CD4-positive, alpha-beta T cell treated with Interleukin-4 for 1 hour (primary cell): ENCODE measurements at places on chromosomes 12 and 14.

- DNase-seq: no peak
Observed at GRCh38 chr14:87940894-87941293, 52.1 kb downstream of the GALC start.

- DNase-seq: no peak
Observed at GRCh38 chr12:69056743-69057515, 124.0 kb upstream of the CPM start.

GRCh38 chr14:21262410-21262809 is 6.8 kb downstream of the HNRNPC start:
- no peak for DNase-seq

GRCh38 chr12:84550518-84550917 is 362.1 kb downstream of the SLC6A15 start:
- no peak for DNase-seq

DNA sequence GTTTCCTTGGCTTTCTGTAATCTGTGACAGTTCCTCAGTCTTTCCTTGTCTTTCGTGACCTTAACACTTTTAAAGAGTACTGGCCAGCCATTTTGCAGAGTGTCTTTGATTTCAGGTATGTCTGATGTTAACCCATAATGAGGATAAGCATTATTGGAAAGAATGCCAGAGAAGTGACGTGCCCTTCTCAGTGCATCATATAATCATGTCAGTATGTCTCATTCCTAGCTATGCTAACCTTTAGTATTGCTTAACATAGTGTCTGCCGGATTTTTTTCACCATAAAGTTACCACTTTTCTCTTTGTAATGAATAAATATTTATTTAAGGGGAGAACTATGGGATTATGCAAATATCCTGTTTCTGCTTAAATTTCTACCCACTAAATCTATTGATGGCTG is 28.5 kb downstream of the RERG start:
- DNase-seq: no peak

- DNase-seq: no peak
Observed at GRCh38 chr12:89836026-89836425, 127.4 kb upstream of the ATP2B1 start.

- no peak for DNase-seq
Observed at GRCh38 chr12:67925077-67925476, 64.2 kb upstream of the IFNG-AS1 start.

GRCh38 chr12:89135976-89136634 is 216.2 kb downstream of the DUSP6 start:
- peak; percentile 27 for DNase-seq

GRCh38 chr12:33514893-33515292 is 75.3 kb upstream of the SYT10 start:
- no peak for DNase-seq

DNA sequence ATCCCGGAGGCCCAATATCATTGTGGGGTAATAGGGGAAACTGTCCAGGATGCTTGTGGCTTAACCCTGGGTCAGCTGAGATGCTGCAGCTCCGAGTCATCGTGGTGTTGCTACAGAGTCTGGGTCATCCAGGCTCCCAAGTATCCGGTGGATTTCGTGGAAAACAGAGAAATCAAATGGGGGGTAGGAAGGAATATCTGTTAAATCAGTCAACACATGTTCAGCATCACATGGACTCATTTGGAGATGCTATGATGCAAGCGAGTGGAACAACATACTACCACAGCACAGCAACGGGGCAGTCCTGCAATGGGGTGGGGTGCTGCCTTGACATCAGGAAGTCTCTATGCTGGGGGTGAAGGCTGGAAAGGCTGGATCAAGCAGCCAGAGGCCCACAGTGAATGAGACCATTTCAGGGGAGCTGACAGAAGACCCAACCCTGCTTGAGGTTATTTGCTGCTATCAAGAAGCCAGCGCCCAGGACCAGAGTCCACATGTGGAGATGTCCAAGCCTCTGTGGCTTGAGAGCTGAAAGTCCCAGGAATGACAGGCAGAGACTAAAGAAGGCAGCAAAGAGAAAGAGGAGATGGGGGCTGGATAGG is 22.9 kb downstream of the VDR start:
- peak; percentile 48 for DNase-seq

- peak; percentile 47 for DNase-seq
Observed at GRCh38 chr12:1797011-1797901, 23.1 kb upstream of the LRTM2 start.

DNA sequence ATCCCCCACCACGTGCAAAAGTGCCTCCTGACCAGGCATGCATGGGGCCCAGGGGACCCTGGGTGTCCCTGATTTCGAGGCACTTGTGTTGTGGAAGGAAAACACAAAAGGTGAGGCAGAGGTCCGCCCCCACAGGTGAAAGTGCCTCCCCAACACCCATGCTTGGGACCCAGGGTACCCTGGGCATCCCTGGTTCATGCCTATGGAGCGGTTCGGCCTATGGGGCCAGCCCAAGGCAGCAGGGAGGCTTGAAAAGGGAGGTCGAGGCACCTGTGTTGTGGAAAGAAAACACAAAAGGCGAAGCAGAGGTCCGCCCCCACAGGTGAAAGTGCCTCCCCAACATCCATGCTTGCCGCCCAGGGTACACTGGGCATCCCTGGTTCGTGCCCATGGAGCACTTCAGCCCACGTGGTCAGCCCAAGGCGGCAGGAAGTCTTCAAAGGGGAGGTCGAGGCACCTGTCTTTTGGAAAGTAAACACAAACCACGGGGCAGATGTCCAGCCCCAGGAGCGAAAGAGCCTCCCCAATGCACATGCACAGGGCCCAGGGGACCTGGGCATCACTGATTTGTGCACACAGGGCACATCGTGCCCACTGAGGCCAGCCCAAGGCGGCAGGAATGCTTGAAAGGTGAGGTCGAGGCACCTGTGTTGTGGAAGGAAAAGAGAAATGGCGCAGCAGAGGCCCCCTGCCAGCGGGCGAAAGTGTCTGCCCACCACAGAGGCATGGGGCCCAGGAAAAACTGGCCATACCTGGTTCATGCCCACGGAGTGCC is 375.5 kb downstream of the ALG10 start:
- peak; percentile 10 for DNase-seq

DNA sequence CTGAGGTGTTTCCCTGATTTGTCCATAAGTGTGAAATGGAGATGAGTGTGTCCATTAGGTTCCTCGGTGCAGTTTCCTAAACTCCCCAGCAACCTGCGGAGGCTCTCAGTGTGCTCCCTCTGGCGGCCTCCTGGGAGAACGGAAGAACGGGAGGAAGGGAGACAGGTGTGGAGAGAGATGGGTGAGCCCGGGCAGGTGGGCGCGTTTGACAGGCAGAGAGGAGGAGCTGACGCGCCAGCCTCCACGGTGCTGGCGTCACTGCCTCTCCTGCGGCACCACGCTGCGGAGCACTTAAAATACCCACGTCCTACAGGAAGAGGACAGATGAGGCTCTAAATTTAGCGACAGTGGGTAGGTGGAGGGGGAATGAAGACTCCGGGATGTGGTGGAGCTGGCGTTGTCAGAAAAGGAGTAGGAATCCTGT is 26.8 kb upstream of the PEX5 start:
- DNase-seq: peak; percentile 22

DNA sequence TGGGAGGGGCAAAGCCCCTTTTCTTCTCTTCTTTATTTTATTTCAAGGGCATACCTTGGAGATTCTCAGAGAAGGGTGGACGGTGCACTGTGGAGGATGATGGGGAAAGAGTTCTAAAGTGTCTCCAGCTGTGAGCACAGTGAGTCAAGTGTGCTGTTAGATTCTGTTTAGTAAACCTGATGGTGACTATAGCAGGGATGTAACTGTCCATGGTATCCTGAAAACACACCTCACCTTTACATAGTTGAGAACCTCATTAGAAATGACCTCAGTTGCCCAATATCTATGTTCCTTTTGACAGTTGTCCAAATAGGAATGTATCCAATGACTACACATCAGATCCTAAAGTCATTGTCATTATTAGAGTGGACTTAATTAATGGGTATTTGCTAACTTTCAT is 38.0 kb downstream of the CNTN1 start:
- no peak for DNase-seq

GRCh38 chr12:113815031-113815430 is 151.1 kb downstream of the RBM19 start:
- DNase-seq: no peak

- DNase-seq: no peak
Observed at GRCh38 chr14:51628238-51628637, 23.5 kb upstream of the FRMD6 start.

GRCh38 chr12:109523071-109523470 is 45.6 kb downstream of the UBE3B start:
- DNase-seq: no peak

DNA sequence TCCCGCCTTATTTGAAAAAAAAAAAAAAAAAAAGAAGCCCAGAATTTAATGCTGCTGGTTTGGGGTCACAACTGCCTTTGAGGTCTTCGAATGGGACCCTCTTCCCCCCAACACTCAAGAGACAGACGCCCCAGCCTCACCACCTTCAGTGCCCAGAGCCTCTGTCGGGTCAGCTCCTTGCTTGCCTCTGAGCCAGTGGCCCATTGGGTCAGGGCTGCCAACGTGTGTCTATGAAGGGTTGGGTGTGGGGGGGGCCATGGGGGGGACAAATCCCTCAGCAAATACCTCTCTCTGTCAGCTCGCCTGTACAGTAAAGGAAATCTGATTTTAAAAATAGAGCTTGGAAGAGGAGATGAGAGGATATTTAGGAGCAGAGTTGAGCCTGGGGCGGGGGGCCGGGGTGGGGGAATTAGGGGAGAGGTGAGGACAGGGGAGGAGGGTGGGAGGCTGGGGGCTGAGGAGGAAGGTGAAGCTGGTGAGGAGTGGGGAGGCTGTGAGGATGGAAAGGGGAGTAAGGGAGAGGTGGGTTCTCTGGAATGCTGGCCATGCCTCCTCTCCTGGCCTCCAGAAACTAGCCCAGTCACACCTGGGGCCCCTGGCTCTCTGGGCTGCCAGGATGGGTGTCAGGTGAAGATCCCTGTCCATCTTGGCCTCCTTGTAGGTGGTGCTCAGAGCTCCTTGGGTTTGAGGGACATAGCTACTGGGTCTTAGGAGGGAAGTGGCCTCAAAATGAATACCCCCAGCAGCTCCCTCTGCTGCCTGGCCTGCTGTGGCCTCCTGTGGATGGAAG is 13.3 kb downstream of the RTL1 start:
- no peak for DNase-seq

GRCh38 chr14:100832311-100832960 is 6.5 kb downstream of the MEG3 start:
- no peak for DNase-seq

DNA sequence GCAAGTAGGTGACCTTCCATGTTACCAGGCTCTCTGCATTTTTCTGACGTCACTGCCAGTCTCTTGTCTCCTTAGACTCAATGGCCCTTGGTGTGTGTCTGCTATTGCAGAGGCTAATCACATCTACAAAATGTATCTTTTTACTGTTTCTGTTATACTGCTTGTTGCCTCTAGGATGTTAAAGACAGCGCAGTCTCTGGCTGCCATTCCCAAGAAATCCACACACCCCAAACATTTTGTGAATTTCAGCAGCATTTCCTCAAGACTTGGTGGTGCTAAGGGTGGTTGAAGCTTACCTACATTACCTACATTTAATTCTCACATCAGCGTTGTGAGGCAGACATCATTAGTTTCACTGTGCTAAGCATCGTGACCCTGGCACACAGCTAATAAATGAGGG is 87.2 kb downstream of the C12orf75 start:
- no peak for DNase-seq

DNA sequence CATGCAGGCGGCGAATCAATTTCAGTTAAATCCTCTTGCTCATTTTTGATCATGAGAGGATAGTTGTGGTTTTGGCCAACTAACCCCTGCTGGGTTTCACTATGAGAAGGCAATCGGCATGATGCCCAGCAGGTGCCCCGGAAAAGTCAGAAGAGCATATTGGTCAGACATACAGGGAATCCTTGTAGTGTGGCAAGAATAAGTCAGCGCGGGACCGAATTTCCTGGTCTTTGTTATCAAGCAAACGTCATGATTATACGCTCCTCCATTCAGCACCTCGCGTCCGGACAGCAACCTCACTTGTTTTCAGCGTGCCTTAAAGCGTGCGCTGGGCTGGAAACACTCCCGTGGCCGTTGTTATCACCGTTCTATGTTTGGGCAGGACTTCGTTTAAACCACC is 1.8 kb downstream of the TBC1D30 start:
- peak; percentile 33 for DNase-seq

DNA sequence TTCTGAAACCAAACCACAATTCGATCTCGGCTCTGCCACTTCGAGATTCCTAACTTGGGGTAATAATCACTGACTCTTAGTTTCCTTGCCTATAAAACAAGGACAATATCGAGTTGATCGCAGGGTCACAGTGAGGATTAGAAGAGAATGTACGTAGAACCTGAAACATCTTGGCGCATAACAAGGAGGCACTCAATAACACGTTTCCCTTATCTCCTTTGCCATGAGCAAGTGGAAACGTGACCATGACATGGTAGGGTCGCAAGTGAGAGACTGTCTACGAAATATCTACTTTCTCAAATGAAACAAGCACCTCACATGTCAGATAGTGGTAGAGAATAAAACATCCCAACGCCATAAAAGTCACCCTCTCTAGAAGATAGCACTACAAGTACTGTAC is 2.3 kb downstream of the DICER1 start:
- no peak for DNase-seq

- no peak for DNase-seq
Observed at GRCh38 chr12:79426121-79426520, 264.6 kb downstream of the PAWR start.

- no peak for DNase-seq
Observed at GRCh38 chr14:74835645-74836250, 40.2 kb downstream of the PROX2 start.

DNA sequence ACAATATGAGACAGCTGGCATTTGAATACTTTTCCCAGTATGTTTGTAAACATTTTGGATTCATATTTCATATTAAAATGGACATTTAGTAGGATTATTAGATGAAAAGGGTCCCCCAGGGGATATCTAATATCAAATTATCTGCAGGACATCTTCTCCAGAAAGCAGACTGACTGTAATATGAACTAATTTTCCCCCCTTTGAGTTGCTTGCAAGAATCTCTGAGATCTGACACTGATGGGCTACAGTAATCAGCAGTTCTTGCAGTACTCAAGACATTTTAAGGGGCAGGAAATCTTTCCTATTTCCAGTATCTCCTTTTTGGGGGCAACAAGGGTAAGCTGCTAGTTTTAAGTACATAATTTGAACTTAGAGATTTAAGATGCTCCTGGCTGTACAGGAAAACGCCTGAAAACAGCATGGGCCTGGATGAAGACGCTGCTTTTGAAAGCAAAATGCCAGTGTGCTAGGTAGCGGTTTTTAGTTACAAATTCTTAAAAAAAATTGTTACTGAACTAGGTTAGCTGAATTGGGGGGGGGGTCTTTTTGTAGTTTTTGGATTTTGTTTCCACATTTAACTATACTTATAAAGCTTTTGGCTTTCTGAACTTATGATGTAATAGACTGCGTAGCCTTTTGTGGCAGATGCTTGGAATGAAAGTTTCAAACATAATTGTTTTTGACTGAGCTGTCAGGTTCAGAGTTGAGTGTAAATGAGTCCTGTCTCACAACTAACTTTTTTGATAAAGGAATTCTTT is 2.2 kb downstream of the FRMD6 start:
- DNase-seq: no peak

DNA sequence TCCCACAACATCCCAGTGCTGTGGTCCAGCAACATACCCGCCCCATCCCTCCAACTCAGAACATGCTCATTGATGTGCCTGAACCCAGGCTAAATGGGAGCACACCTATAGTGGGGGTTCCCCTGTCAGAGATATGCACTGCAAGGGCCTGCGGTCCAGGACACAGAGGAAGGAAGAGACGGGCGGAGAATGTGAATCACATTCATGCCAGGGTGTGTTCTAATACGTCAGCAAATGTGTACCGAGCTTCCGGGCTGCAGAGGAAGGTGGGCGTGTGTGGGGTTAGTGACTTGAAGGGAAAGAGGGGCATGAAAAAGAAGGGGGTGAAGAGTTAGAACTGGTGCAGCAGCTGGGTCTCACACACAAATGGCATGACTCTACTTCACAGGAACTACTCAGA is 83.7 kb downstream of the DPF3 start:
- peak; percentile 39 for DNase-seq
